Hippocampal formation (tissue), 2 donors: ENCODE measurements at places on chromosomes 12 and 14.

- DNase-seq: peak; percentile 30
These were observed 247.0 kb downstream of the SLC41A2 start for GRCh38 chr12:104710940-104711689.

DNA sequence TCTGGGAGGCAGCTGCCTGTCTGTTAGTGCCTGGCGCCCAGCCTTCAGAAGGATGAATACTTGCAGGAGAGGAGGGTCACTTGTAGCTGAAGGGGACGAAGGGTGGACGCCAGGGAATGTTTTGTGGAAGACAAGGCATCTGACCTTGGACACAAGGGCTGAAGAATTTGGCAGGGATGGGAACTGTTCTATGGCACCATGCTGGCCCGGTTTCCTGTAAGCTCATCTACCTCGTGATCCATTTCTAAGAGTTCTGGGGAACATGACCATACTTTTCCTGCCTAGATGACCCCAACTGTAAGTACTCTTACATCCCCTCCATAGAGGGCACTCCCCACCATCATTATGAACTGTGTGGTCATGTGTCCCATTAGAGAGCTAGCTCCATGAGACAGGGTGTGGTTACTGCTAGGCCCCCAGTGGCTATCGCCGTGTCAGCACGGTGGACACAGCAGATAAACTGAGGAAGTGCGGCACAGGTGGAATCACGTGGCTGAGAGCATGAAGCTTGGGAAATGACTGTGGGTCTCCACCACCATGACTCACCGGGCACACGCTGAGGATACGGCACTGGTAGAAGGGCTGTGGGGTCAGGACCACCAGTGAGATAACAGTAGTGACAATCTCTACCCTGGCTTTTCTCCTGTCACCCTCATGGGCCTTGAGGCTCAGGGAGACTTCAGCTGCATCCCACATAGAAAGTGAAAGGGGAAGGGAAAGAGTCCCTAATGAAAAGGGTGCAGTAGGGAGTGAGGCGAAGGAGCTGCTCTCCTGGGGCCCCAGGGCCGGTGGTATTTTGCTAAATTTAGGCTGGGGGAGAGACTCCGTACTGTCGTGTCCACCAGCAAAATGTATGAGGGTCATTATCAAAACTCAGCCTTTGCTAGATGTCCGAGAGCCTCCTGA, 252.6 kb downstream of the FOXN3 start:
- DNase-seq: no peak

DNA sequence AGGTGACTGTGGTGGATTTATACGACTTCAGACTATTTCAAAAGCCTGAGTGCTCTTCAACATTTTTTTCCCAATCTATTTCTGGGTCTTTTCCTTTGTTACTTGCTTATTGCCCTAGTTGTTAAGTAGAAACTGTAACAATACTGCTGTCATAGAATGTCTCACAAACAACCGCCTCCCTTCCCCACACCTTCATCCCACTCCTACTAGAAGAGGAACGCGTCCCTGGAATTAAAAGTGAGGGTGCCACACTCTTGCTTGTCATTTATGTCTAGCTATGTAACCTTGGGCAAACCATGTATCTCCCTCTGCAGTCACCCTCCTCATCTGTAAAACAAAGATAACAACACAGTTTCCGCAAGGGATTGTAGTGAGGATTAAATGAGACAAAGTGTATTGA, 8.6 kb downstream of the BRAP start:
- no peak for DNase-seq

GRCh38 chr14:99035268-99035667, 236.7 kb downstream of the BCL11B start:
- no peak for DNase-seq

GRCh38 chr12:64752833-64753238, 6.4 kb downstream of the GNS start:
- DNase-seq: no peak
